AG04450 (cell line): ENCODE measurements at places on chromosomes 7 and 10.
A peak's percentile ranks its signal among the peaks of the same experiment; 100 is the strongest.

DNA sequence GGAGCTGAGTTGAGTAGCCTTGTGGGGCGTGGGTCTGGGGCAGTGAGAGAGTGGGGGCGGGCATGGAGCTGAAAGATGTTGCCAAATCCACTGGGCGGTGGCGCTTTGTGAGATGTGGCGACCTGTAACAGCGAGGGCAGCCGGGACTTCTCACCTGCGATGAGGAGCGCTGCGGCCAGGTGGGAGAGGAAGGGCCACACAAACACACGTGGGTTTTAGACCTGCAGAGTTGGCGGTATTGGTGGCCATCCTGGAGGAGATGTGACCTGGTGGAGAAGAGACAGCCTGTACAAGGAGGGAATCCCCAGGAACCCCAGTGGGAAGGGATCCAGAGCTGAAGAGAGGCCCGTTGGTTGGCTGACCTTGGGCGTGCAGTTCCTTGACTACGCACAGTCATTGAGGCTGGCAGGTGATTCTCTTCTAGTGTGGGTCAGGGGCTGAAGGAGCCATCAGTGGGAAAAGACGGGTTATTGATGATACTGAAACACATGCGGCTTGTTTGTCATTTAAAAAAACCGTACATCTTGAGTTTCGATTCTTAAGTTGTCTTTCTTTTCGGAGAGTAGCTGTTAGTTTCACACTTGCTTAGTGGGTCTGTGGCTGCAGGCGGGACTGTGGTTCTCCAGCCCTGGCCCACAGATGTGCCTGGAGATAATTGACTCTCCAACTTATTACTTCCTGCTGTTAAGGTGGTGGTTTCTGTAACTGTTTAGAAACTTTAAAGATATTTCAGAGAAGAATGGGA lies 2.4 kb downstream of the CHST12 start:
- DNase-seq = no peak

GRCh38 chr10:108036265-108036664 lies 871.8 kb upstream of the SORCS1 start:
- no peak for DNase-seq

- DNase-seq = no peak
These were observed 324.0 kb downstream of the WDR37 start for GRCh38 chr10:1380088-1380671.

DNA sequence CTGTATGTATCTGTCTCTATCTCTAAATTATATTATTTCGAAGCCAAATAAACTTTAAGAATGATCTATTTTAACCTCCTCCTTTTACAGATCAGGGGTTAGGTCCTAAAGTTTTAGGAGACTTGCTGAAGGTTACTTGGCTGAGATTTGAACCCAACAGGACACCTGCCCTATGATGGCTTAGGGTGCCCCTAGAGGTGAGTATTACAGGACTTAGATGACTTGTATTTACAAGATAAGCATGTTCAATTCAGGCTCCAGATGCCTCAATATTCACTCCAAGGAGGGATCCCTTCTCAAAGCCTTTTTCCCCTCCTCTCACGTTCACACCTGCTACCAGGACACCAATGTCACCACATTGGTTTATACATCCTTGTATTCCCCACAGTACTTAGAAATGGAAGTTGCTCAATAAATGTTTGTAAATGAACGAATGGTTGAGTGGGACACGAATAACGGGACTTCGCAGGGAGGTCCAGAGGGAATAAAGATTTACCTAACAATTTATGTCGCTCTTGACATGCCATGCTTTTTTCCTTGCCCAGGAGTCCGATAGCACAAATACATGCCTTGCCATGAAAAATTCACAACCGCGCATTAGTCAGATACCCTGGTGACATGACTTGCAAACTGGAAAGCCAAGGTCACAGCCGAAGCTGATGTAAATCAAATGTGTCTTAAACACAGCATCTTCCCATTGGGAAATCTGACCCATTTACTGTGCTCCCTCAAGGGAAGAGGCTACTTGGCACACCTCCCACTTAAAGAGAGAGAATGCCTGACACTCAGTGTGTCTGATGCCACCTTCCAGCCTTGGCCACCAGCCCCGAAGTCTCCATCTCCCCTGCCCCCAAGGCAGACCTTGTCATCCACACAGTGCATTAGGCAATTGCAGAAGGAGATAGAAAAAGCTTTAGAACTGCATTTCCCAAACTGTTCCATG lies 872.2 kb upstream of the AUTS2 start:
- no peak for DNase-seq

GRCh38 chr10:15865304-15865703 lies 5.0 kb upstream of the MINDY3 start:
- DNase-seq = no peak

DNA sequence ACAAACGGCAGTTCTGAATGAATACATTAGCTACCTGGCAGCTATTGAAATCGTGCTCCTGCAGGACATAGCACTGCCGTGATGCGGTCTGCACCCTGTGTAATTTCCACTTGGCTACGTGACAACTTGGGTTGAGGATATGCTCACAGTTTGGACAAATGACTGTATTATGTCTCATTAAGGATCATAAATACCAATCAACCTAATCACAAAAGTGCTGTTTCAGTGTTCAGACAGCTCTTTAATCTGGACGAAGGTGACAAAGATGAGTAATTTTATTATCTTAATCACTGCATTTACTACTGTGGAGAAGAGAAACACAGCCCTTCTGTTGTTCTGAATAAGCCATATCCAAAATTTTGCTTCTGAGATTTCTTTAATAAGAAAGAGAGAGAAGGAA lies 210.8 kb upstream of the PFKP start:
- no peak for DNase-seq

DNA sequence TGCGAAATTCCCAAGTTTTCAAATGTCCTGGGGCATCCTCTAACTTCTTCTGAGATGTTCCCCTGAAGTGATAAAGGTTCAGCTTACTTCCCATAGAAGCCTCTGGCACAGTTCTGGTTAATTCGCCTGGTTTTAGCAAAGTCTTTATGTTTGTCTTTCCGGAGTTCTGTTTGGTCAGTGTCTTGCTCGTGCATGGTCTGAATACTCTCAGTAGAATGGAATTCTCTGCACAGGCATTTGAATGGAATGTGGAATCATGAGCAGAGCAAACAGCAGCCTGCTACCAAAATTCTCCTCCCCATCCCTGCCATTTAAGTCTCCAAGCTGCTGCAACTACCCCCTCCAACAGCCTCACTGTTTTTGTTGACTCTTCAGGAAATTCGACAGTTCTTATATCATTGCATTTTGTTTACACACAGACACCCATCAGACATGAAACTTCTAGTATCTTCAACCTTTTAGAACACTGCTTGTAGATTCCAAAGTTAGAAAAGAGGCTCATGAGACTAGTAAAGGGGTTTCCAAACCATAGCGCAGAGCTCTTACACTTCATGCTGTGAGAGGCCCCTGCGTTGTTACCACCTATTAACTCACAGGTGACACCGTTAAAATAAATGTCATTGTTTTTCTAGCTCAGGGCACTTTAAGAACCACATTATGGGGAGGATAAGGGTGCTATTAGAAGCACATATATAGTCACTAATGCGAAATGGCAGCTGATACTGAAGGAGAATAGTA lies 129.7 kb downstream of the PLCE1 start:
- DNase-seq = peak; percentile 83

DNA sequence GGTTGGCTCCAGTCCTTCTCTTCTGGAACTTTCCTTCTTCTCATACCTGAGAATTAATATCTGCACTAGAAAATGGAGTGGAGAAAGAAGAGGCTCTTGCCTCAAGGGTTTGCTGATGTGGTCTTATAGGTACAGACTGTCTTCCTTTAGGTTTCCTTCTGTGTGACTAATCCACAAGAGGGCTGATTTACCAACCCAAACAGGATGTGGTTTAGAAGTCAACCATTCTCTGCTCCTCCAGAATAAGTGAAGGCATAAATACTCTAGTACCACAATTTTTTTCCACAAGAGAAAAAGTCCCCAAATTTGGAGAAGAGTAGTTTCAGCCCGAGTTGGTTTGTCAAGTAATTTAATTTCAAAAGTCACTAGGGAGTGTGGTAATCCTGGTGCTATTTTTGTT lies 85.8 kb downstream of the NRP1 start:
- DNase-seq = peak; percentile 74

- DNase-seq = no peak
These were observed 54.3 kb upstream of the ITGB1 start for GRCh38 chr10:33012306-33012705.

- no peak for DNase-seq
These were observed 27.8 kb upstream of the CDHR3 start for GRCh38 chr7:105935250-105935649.

DNA sequence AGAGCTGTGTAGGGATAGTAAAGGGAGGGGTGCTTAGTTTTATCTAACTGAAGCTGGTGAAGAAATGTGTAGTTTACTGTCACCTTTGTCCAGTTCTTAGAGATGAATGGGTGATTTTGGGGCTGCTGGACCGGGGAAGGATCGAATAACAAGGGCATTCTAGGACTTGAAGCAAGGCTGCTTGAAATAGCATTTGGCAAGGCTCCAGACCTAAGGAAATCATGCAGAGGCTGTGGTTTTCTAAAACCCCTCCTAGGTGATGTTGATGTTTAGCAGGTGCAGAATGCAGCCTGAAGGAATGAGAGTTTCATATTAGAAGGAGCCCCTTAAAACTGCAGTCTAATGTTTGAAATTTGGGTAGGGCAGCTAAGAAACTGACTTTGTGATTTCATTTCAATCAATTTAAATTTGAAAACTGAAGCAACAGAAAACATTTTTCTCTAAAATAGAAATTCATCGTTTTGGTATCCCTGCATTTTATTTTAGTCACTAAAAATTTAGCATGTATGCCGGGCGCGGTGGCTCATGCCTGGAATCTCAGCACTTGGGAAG lies 68.5 kb downstream of the TET1 start:
- no peak for DNase-seq

DNA sequence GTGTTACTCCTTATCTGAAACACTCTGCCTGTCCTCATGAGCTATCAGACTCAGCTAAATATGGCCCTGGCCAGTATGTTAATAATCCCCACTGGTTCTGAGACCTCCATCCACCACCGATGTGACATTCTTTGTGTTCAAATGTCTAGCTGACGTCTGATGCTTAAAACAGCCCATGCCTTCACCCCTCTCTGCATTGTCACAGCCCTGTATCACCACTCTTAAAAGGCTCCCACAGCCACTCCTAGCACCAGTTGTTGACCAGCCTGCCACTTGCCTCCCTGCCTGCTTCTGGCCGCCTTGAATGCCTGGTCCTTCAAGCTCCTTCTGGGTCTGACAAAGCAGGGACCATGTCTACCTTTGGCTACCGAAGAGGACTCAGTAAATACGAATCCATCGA lies at the start of gene LMOD2:
LMOD2 (plus strand) TSS at position 253 of the 400 bp plus-strand sequence; CDS start at position 351, 98 bp downstream.
- DNase-seq = no peak

DNA sequence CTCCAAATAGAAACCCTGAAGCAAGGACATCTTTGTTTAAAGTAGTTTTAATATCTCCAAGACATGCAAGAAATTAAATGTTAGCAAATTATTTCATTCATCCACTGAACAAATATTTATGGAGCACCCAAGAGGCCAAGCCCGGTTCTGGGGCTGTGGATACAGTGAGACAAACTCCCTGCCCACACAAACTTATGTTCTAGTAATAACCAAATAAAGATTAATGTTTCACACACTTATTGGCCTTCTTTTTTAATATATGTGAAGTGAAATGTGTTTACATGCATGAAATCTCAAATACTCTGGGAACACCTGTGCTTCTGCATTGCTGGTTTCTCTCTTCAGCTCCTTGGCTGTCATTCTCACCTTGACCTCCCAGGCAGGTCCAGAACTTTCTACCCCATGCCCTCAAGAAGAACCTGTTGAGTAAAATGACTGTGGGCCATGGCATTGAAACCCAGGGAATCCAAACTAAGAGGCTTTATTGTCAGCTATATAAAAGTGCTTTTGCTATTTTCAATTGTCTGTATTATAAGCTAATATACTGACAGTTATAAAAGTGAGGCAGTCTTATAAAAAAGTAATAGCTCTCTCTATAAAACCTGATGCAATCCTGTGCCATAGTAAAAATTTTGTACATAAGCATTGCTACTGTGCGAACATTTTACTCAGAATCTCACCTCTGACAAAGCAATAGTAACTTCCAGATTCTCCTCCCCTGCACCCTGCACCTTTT lies 43.7 kb downstream of the SVIL start:
- no peak for DNase-seq

DNA sequence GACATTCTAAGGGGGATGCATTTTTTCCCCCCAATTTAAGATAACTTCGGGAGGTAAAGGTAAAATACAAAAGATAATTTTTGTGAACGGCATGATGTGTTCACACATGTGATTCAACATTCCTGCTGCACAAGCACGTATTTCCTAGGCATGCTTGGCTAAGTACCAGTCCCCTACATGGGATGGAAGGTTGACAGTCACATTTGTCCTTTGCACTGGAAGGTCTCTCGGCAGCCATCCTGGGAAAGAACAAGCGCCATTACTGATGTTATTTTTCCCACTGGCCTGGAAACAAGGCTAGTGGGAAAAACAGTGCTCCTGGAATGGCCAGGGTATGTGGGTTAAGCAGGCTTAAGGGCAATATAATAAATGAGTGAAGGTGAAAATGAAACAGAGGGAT lies 276.2 kb upstream of the AOAH start:
- DNase-seq = no peak

DNA sequence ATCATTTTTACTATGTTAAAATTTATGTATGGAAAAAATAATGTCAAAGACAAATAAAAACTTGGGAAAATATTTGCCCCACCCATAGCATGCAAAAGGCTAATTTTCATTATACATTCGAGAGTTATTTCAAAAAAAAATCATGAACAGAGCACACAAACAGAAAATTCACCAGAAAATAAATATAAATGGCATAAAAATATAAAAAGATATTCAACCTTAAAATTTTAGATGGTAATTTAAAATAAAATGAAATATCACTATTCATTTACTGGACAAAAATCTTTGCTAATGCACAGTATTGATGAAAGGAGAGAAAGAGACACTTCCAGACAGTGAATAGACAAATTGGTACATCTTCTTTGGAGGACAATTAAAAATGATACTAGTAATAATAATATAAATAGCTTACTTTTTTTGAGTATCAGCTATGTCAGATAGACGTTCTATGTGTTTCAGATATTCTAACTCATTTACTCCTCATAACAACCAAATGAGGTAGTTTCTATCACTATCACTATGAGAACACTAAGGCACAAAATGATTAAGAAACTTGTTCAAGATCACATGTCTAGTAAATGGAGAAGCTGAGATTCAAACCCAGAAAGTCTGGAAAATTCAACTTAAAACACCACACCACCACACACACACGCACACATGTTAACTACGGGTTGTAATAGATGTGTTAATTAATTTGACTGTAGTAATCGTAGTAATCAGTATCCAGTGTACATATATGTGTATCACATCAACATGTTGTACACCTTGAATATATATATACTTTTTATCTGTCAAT lies 63.0 kb downstream of the CCDC71L start:
- no peak for DNase-seq

- DNase-seq = no peak
These were observed 16.7 kb upstream of the CFAP46 start for GRCh38 chr10:132958883-132959558.

GRCh38 chr7:48708635-48709034 lies 215.7 kb upstream of the CDC14C start:
- no peak for DNase-seq

- DNase-seq = no peak
These were observed 415.5 kb upstream of the COBL start for GRCh38 chr7:51732116-51732515.

GRCh38 chr10:119714484-119714816 lies 11.4 kb upstream of the INPP5F start:
- no peak for DNase-seq
